ENCODE measurements at places on chromosomes 1 and 21.

DNA sequence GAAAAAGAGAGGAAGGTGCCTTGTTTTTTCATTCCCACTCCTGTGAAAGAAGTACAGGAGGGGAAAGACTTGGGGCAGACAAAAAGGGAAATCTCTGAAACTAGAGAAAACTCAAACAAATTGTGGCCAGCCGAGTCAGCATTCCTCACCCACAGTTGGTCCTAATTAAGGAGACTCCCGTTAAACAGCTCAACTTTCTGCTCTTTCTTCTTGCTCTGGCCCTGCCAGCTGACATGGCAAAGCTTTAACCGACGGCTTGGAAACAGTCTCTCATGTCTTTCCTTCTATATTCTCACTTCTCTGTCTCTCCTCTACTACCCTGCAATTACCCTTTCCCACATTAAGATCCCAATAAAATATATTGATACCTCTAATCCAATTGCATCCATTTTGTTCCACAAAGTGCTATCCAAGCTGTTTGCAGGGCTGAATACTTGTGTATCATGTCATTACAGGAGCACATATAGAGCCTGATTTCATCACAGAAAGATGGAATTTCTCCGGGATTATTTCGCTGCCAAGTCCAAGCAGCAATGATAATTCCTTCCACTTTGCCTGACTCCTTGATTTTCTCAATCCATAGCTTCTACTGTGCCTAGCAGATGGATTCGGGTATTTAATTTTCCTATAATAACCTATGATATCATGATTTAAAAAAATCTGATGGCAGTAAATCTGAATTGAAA, 65.4 kb upstream of the IPO9 start:
- peak; percentile 82 for DNase-seq

- DNase-seq: no peak
Observed at GRCh38 chr1:151986501-151987190, 7.0 kb downstream of the S100A10 start.

DNA sequence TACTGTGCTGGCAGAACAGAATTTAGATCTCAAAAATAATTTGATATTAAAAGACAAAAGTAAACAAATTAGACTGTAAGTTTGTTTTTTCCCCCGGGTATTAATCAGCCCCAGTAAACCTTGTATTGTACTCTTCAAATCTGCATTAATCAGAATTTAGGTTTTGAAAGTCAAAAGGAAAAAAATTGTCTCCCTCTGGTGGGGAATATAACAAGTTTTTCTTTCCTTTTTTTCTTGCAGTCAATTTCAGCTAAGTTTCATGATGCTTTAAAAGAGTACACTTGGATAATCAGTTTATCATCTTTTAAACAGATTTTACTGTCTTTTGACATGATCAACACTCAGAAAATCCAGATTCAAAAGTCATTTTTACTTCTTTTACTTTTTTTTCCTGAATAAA, 134.5 kb upstream of the PKN2 start:
- peak; percentile 10 for DNase-seq

DNA sequence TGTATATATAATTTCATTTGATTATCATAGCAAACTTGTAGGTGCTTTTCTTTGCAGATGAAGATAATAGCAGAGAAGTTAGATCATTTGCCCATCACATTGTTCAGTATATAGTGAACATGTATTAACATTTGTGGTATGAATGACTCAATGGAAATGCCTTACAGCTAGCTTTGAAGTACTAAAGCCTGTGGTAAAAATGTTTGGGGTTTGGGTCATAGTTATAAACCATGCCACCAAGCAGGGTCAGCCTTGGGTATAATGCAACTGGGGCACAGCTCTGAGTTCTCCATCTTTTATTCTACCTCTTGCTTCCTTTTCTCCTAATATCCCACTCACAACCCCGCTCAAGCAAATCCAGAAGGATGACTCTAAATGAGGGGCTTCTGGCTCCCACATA, 141.6 kb downstream of the KCNT2 start:
- peak; percentile 79 for DNase-seq

DNA sequence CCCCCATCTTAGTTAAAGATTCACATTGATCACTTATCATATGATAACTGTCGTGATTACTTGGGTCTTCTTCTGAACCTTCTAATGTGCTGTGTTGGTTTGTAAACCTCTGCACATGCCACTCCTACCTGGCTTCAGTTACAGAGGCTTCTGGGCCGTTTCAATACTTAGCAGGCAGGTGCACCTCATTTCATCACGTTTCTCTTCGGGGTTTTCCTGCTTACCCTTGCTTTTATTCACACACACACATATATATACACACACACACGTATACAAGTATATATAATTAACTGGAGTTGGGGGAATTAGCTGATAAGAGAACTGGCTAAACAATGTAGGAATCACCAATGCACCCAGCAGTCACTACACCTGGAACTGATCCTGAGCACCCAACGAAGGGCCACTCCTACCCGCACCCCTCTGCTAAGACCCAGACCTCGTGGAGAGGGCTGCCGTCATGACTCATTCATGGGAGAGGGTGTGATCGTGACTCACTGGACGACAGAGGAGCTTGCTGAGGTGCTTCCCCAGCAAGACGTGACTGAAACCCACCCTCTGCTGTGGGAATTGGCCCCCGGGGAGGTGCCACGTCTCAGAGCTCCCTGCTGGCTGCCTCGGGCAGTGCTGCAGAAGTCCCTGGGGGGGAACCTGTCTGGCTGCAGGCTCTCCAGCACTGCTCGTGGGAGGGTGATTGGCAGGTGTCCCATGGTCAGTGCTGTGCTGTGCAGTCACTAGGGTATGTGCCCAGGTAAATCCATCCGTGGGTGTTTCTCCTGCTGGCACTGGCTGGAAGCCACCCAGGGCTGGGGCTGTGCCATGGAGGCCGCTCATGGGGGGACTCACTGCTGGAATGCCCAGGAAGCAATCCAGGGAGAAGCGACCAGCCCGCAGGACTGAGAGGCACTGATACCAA, 166.6 kb downstream of the DYRK1A start:
- DNase-seq: peak; percentile 30

DNA sequence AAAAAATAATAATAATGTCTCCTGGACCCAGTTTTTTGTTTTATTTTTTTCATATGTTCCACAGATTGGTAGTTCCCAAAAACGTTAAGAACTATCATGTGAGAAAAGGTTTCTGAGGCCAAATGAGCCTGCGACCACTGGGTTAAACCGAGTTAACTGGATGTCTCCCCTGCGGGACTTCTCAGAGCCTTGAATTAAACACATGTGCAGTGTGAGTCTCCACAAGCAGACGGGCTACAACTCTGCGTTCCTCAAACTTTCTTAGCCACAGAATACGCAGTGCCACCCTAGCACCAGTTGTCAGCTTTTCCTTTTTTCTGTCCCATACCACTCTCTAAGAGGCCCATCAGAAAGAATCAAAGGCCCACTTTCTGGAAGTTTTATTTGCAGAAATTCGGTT, 97.9 kb downstream of the LACTBL1 start:
- DNase-seq: no peak

DNA sequence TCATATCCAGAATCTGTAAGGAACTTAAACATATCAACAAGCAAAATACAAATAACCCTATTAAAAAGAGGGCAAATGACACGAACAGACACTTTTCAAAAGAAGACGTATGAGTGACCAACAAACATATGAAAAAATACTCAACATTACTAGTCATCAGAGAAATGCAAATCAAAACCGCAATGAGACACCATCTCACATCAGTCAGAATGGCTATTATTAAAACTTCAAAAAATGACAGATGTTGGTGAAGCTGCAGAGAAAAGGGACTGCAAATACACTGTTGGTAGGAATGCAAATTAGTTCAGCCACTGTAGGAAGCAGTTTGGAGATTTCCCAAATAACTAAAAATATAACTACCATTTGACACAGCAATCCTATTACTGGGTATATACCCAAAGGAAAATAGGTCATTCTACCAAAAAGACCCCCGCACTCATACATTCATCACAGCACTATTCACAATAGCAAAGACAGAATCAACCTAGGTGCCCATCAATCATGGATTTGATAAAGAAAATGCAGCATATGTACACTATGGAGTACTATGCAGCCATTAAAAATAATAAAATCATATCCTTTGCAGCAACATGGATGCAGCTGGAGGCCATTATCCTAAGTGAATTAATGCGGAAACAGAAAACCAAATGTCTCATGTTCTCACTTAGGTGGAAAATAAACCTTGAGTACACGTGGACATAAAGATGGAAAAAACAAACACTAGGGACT, 230.1 kb upstream of the RAB4A start:
- no peak for DNase-seq

DNA sequence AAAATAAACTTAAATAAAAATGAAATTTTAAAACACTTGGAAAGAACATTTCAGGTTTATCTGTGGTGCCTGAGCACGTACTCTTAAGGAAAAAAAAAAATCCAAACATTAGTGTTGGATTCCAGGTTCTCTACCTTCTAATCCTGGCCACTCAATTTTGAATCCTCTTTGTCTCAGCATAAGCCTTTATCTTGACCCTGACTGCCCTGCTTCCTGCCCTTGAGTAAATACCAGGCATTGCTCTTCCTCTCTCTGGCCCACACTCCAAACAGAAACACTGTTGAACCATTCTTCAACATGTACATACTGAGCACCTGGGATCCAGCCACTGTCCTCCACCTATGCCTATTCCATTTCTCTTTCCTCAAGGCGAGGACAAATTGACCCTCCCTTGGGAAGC, 11.4 kb upstream of the VANGL1 start:
- DNase-seq: no peak

DNA sequence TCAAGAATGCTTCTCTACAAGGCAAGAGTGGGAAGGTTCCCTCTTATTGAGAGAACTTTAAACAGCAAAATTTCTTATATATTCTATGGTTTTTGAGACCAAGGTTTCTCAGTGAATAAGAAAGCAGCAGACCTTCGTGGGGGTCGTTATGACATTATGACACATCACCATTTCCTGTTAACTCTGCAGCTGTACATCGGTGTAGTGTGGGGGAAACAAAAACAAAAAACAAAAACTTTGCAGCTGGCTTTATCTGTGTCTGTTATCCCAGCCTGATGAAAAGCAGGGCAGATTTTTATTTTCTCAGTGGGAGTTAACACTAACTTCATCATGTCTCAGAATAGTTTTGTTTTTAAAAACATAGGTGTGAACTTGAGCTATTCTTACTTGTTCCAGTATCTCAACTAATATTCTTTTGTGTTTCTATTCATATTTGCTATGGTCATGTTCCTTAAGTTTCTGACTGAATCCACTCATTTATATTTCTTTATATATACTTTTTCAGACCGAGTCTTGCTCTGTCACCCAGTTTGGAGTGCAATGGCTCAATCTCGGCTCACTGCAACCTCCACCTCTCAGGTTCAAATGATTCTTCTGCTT, 2.1 kb downstream of the SDE2 start:
- DNase-seq: peak; percentile 36

GRCh38 chr21:38352536-38353219, 95.9 kb downstream of the KCNJ15 start:
- peak; percentile 83 for DNase-seq

DNA sequence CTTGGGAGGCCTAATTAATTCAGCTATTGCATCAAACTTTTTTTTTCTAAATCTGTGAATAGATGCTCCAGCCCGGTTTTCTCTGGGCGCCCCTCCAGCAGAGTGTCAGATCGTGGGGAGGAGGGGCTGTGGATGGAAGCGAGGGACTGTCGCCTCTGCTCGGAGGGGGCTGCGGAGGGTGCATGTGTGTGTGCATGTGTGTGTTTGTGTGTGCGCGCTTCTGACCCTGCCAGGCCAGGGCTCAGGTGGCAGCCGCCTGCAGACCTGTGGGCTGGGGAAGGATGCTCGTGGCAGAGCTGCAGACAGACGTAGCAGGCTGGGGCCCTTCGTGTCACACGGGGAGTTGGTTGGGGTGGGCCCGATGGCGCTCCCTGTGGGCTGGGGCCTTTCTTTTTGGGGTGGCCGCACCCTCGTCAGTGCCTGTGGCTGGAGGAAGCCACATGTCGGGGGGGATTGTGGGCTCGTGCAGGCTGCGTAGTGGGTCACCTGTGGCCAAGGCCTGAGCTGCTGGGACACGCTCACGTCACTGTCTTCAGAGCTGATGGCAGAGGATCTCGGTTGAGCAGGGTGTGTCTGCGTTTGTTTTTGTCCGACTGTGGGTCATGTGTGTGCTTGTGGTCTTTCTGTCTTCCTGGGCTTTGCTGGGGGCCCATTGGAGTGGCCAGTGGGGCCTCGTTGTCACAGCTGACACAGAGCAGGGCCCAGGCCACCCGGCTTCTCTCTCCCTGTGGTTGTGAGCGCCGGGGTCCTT, 2.8 kb downstream of the SKI start:
- DNase-seq: no peak

DNA sequence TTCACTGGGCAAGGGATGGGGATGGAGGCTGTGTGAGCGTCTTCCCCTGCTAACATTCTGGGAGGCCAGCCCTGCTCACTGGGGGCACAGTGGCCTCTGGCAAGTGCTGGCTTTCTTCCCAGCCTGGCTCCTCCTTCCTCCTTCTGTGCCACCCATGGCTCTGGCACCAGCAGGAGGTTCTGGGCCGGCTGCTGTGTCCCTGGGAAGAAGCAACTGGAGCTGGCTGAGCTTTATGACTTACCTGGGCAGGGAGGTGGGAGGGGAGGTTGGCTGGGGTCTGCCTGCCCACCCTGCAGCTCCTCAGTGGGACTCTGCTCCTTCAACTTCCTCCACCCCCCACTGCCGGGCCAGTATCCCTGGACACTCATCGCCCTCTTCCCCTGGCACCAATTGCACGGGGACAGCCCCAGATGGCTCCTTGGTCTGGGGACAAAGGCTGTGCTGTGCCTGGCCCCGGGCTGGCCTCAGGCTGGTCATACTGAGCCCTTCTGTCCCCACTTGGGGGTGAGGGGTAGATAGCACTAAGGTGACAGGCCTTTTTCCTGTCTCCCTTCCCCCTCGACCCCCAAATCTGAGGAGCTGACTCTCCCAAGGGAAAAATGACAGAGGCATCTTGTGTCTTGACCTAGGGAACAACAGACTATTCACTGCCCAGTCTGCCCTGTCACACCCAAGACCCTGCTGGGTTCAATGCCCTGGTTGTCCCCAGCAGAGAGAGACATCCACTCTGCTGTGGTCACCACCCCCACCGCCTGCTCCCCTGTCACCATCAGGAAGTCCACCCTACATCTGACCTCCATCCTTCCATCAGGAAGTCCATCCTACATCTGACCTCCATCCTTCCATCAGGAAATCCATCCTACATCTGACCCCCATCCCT, 14.4 kb downstream of the CDK18 start:
- DNase-seq: no peak

GRCh38 chr1:1398677-1399186, 403 bp downstream of the CCNL2 start:
- DNase-seq: no peak

GRCh38 chr21:23963454-23963853, 1643.8 kb downstream of the MRPL39 start:
- DNase-seq: peak; percentile 9
